ENCODE measurements at places on chromosomes 3 and 15.

DNA sequence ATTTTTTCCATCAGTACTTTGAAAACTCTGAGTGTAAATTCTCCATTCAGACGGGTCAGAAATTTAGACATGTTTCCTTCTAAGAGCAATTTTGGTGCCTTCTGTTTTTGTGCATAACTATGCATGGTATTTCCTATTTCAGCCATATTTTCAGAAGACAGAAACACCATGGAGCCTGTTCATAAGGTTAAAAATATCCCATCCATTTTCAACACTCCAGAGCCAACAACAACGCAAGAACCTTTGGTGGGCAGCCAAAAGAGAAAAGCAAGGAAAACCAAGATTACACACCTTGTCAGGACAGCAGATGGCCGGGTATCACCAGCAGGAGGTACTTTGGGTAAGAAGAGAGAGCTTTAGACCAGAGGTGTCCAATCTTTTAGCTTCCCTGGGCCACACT, 275.6 kb downstream of the BBX start:
- DNase-seq = no peak

DNA sequence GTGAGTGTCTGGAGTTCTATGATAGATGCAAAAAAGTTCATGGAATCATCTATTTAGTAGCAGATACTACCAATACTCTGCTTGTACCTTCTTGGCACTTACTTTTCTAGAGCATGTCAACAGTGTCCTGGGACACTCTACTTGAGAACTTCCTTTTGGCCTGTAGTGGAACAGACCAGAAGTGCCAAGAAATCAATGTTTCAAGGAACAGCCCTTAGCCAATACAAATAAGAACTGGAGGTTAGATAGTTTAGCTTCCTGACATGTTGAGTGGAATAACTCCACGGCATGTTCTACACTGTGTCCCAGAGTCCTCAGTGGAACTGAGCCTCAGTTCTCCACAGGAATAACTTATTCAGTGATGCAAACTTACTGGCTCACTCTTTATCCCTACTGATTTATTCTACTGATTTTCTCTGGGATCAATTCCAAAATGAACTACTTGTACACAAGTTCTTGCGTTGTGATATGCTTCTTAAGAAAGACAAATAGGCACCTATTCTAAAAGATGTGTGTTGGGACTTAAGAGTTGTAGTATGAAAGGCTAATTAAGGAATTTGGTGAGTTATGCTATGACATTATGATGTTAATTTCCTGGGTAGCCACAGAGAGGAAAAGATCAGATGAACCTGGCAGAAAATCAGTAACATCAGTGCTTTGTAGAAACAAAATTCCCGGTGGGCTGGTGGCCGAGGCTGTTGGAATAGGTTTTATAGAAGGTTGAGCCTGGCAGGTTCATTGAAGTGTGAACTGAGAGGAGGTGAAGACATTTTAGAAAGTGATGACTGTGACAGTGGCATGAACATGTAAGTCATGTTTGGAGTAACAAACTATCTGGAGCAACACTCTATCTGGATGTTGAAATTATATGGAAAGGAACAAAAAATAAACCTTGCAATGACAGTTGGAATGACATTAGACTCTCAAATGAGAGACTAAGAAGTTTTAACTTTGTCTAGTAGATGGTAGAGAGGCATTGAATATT, 101.8 kb upstream of the RBMS3 start:
- DNase-seq = no peak

DNA sequence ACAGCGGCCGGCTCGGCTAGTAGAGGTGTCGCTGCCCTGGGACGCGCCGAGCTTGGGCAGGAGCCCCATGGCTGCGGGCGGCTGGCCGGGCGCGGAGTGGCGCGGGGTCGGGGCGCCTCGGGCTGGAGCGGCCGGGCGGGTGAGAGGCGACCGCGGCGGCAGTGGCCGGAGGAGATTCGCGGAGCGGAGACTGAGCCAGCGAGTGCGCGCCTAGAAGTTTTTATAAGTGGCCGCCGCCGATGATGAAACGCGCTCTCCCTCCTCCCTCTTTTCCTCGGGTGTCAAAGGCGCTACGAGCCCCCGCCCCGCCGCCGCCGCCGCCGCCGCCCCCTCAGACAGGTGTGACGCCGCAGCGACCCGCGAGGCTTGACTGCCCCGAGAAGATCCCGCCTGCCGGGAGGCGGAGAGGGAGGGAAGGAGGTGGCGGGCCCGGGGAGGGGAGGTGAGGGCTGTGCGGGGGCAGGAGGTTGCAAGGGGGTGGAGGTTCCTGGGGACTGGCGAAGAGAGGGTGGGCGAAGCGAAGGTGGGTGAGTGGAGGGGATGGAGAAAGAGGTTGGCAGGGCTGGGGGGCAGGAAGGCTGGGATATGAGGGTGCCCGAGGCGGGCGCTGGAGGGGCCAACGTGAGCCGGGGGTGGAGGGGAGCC, at the start of gene SLCO2A1:
TSS of gene SLCO2A1 (minus strand) at position 192 of the 645 bp plus-strand sequence. CDS start at position 69, 123 bp downstream.
- no peak for DNase-seq

- DNase-seq = no peak
Measured at GRCh38 chr3:189225431-189225830, 53.7 kb downstream of the TPRG1 start.

DNA sequence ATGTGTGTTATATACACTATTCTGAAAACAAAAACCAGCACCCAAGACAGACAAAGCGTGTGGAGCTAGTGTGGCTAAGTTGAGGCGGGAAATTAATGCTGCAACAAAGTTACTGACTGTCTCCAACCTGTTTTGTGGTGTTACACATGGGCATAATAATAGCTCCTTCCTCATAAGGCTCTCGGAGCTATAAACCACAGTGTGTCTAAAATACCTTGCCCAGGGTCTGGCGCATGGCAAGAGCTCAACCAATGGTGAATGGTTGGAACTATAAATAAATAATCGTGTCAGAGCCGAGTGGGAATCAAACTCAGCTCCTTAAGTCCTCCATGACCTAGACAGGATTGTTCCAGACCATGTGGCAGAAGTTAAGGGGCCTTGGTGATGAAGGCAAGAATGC, 35.9 kb upstream of the TFRC start:
- DNase-seq = no peak

DNA sequence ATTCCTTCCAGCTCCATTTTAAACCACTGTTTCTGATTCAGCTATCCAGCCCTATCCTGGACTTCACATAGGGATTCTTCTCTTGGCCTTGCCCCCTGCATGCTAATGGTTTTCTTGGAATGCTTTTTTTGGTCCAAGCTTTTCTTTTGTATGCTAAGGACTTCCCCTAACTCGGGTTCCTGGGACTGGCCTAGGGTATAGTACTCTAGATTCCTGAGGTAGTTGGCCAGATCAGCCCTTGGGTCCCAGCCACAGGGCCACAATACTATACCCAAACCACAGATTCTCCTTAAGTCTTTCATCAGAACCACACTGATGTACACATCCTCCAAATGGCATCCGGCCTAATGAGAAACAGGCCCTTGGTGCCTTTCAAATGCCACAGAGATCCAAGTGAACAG, 2.8 kb downstream of the FYCO1 start:
- no peak for DNase-seq

DNA sequence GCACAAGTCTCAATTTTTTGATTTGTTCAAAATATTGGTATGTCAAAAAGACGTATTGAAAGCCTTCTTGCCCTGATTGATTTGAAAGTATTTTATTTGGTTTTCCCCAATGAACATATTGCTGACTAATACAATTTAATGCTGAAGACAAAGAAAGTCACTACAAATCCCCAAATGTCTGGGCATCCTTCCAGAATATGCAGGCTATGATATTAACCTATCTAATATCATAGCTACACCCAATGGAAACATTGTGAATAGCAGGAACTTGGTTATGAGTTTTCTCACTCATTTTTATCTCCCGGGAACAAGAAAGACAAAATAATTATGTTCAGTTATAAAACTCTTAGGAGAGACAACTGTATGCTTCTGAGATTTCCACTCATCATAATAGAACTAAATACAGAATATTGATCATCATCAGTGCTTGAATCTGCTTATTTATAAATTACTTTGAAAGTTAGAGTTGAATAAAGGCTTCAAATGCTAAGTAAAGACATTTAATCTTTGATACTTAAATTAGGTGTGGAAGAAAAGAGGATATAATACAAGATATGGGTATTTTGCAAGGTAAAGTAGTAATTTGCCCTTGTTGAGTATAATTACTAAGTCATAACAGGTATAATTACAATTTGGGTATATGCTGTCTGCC, 483.9 kb downstream of the RBMS3 start:
- DNase-seq = no peak

DNA sequence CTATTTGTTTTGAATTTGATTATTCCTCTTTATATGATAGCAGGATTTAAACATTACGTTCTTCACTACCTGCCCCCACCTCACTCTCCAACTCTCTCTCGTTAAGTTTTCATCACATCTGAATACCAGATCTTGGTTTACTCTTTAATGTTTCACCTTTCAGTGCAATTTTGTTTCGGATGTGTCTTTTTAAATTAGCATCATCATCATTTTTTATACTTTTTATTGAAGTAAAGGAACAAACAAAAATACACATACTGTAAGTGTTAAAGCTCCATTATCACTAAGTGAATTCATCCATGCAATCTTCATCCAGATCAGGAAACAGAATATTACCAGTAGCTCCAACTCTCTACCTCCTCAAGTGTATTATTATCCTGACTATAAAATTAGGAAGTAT, 310.6 kb downstream of the C3orf38 start:
- DNase-seq = no peak

DNA sequence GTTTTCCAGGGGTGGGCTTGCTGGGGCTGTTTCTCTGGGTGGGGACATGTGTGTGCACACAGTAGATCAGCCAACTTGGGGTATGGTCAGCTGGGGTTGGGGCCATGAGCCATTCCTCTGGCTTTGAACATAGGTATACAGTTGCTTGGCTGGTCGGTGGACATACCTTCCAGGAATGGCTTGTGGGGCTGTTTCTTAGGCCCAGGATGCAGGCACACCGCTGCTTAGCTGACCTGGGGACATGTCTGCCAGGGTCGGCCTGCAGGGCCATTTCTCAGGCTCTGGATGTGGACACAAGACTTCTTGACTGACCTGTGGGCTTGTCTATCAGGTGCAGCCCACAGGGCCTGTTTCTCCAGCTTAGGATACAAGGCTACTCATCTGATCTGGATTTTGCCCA, 130.6 kb downstream of the DOCK3 start:
- no peak for DNase-seq

- DNase-seq = no peak
Measured at GRCh38 chr3:122902326-122902725, 107.5 kb downstream of the SLC49A4 start.

DNA sequence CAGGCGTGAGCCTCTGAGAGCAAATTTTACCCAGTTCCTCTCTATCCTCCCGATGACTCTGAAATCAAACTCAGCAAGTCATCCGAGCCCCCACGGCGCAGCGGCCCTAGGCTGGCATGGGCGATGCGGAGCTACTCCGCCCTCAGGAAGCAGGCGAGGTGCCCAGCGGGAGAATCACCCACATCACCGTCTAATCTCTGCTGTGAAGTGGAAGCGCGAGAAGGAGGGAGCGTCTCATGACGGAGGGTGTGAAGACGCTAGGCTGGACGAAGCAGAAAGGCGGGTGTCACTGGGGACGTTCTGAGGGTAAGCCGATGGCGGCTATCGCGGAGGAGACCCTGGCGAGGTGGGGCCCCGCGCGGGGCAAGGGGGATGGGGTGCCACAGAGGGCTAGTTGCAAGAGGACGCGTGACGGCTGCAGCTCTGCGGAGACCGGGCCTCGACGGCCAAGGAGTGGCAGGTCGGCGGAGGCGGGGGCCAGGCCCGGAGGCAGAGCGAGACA, 9.1 kb upstream of the GNAI2 start:
- no peak for DNase-seq

DNA sequence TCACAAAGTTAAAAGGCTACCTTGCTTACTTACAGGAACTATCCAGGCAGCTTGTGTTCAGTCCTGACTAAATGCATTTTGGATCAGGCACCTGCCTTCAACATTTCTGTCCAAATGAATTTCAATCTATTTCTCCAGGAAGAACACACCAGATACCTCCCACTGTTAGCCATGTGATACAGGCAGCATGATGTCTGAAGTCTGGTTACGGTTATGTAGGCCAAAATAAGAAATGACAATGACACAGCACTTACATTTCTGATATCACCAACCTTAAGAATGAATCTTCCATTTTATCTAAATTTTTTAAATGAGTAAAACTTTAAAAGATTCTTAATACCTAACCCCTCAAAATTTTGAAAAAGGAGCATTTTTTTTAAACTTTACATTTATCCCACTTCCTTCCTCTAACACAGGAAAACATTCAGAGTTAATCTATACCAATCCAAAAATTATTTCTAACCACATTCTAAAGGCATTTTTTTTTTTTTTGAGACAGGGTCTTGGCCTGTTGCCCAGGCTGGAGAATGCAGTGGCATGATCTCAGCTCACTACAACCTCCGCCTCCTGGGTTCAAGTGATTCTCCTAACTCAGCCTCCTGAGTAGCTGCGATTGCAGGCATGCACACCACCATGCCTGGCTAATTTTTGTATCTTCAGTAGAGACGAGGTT, at the start of gene MAP4:
TSS of gene MAP4 (minus strand) at position 116 of the 673 bp plus-strand sequence. CDS start 17,556 bp downstream, outside the sequence.
- DNase-seq = no peak

- DNase-seq = no peak
Measured at GRCh38 chr15:73909651-73910050, 16.6 kb upstream of the LOXL1 start.

GRCh38 chr3:102304550-102304949, 130.3 kb upstream of the ZPLD1 start:
- no peak for DNase-seq

DNA sequence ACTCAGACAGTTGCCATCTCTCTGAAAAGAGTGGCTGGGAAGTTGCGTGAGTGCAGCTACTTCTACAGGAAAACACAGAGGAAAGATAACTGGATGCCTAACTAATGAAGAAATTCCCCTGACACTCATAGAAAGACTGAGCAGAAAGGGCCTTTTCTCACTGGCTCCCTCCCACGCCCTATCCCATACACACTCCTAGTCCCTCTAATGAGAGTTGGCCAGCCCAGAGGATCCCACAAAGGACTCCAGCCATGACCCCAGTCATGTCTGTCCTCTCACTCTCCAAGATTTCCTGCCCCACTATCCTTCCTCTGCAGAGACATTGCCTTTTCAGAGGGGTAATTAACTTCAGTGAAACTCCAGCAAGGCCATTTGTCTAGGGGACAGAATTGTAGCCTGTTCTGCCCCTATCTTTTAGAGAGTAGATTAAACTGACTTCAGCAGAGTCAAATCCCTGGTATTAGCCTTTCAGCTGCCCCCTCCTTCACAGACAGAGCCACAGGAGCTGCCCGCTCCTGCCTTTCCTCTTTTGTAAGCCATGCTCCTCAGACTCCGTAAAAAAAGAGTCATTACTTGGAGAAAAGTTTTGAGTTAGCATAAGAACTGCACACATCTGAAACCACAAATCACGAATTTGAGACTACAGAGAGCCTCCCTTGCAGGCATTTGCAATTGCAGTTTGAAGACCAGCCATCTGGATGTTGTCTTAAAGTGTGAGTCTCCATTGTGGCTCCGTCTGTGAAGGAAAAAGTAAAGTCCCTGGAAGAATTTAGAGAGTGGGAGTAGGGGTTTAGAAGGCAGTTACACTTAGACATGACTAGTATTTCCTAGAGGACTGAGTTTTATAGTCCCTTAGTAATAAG, 129.1 kb upstream of the SEMA6D start:
- DNase-seq = no peak

DNA sequence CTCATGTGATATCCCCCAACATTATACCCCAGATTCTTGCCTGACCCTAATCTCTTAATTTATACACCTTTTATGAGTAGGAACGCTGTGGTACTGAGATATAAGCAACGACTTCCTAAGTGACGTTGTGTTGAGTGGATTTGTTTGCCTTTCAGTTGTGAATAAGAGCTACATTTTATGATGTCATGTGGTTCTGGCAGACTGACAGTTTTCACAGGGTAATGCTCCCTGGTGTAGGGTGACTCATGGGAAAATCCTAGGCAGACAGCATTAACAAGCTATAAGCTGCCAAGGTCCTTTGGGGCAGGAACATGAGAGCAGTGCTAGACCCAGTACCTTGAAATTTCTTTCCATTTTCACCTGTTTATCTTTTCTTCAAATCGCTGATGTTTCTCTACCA, 11.2 kb downstream of the C3orf52 start:
- no peak for DNase-seq
